Fibroblast of the aortic adventitia (primary cell): ENCODE measurements at places on chromosomes 4 and X.

- DNase-seq: peak; percentile 54
Observed at GRCh38 chrX:149570668-149571067, 16.6 kb downstream of the MAGEA9B start.

- no peak for DNase-seq
Observed at GRCh38 chrX:16199343-16199742, 32.1 kb downstream of the MAGEB17 start.

DNA sequence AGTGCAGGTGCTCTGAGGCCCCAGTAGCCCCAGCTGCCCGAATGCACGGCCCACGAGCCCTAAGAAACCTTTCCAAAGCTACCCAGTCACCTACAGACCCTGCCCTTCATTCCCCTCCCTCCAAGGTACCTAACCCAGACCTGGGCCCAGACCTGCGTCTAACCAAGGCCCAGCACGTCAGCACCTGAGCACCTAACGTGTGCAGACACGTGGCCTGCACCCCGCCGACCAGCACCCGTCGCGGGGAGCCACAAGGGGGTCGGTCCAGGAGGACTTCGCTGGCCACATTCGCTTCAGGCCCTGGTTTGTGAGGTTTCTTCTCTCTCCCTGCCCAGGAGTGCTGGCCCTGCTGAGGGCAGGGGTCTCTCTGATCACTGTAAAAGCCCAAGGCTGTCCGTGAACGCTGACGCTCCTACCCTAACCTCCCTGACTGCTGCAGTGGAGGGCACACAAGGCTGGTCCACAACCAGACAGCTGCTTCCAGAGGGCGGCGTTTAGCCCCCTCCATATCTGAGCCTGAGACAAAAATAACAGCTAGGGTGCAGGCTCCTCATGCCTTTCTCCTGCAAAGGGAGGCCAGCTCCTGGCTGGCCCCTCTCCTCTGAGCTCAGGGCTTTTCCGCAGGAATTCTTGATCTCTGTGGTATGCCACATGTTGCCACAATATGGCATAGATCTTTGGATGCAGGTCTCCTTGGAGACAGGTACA is 31.8 kb downstream of the WDR1 start:
- DNase-seq: no peak

GRCh38 chr4:183392377-183392776 is 52.1 kb upstream of the CDKN2AIP start:
- DNase-seq: no peak

DNA sequence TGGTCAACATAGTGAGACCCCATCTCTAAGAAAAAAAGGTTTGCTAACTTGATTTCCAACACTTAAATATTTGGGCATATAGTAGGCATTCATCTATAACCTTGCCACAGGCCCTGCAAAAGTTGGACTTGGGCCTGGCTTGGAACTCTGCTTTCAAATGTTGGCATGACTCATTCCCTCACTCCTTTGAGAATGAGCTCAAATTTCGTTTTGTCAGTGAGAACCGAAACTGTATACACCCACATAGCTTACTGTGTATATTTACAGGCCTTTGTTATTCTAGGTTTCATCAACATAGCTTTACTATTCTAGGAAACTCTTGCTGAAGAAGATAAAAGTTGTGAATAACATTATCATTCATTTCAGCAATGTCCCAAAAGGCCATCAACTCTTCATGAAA is 88.7 kb upstream of the ELOVL6 start:
- DNase-seq: peak; percentile 78

- no peak for DNase-seq
Observed at GRCh38 chr4:99264927-99265326, 25.9 kb downstream of the ADH1A start.

DNA sequence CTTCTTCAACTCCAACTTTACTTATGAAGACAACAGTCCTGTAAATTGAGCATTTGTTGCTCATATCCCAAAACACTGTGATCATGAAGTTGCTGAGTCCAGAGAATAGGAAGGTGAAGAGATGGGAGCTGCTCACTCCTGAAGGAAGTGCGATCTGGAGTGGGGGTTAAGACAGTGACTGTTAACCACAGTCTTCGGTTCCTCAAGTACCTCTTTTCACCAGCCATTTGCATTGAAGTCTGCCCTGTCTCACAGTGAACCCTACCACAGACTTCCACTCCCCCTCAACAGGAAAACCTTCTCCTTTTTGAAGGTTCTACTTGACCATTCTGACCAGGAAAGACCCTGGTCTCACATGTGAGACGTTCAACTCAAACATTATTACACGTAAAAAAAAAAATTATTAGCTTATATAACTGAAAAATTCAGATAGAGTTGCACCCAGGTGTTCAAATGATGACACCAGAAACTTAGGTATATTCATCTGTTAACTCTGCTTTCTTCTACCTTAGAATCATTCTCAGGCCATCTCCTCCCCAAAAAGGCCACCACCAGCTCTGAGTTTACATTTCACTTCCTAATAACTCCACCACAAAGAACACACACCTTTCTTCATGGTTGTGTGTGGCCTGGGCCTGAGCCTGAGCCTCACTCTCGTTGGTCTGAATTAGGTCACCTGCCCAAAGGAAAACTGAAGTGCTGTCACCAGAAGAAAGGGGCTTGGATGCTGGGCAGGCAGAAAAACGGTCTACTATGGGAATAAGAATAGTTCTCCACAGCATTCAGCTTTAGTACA is 199.2 kb downstream of the DCTD start:
- no peak for DNase-seq

GRCh38 chr4:155529716-155530115 is 136.9 kb upstream of the GUCY1A1 start:
- DNase-seq: no peak

DNA sequence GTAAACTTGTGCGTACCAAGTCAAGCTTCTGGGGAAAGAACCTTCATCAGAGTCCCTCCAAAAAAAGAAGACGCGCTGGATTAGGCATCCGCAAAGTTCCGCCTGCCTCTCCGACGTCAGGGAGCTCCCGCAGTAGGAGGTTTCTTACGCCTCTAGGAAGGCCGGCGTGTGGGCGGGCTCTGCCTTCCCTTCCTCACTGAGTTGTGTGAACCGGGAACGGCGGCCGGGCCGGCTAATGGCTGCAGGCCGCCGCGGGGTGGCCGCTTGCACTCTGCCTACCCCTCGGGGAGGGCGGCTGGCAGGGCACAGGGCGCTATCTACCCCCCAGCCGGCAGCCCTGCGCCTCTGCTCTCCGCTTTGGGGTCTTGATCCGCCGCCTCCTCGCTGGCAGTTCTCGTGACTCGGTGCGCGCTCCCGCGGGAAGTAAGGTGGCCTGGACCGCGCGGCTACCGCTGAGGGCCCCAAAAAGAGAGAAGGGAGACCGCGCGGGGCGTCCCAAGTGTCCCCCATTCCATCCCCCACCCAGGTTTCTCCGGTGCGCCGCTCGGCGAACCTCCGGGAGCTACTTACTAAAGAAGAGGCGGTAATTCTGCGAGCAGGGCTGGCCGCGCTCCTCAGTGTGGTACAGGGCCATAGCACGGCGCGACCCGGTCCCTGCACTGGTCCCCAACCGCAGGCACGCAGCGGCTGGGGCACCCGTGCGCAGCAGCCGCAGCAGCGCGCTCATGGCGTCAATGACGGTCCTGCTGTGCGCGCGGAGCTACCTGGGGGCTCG is at the start of gene PPA2:
Gene PPA2, minus strand, starts transcription at position 739 of the 775 bp plus-strand sequence. Its CDS starts 12 bp downstream, at position 727.
- peak; percentile 88 for DNase-seq

GRCh38 chr4:100591161-100591876 is 73.5 kb upstream of the EMCN start:
- DNase-seq: peak; percentile 27

DNA sequence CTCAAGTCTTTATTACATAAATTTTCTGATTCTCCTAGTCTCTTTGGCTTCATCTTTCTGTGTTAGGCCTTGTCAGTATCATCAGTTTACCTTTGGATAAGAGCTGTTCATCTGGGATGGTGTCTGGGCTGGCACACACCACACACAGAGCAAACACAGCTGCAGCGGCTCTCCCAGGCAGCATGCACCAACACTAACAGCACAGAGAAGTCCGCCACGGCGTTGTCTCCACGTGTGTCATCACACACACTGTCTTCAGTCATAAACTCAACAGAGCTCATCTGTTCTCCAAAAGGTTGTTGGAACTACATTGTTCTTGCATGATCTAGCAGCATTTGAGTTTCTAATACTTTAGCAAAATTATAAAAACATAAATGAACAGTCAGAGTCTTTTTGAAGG is 851.9 kb upstream of the FRG1 start:
- DNase-seq: no peak

GRCh38 chrX:3806630-3807029 is 93.2 kb upstream of the PRKX start:
- no peak for DNase-seq

- no peak for DNase-seq
Observed at GRCh38 chr4:159395693-159396092, 292.8 kb downstream of the RAPGEF2 start.

DNA sequence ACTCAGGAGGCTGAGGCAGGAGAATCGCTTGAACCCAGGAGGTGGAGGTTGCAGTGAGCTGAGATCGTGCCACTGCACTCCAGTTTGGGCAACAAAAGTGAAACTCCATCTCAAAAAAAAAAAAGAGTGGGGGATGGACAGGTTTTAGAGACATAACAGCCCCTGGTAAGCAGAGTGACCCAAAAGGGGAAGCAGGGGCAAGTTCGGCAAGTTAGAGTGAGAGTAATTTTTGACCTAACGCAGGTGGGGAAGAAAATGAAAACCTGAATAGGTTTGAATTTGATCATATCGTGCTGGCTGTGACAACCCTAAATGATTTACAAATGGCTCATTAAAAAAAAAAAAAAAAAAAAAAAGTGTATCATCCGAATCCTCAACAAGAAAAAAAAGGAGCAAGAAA is 25.7 kb upstream of the TMEM131L start:
- DNase-seq: no peak

DNA sequence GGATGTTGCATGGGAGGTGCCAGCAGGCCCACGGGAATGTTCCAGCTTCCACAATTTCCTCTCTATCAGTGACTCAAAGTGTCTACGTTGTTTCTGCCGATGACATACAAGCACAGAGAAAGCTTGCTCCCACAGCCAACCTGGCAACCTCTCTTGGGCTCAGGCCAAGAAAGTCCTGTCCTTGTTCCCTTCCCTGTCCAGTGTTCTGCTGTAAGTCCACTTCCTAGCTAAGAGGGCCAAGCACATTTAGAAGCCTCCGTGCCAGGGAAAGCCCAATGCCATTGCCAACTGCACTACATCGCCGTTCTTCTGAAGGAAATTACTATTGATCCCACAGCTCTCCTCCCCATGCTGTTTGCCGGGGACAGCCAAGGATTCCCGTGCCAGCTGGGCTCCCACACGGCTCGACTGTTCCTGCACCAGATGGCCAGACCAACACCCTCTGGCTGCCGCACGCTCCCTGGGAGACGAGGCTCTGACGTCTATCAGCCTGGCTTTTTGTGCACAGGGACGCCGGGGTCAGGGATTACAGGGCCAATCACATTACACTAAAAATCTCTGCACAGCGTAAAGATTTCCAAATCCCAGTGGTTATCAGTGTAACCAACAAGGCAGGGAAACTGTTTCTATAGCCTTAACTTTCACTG is 284.0 kb downstream of the BCOR start:
- DNase-seq: peak; percentile 86

- DNase-seq: no peak
Observed at GRCh38 chr4:41325901-41326300, 69.2 kb downstream of the UCHL1 start.

DNA sequence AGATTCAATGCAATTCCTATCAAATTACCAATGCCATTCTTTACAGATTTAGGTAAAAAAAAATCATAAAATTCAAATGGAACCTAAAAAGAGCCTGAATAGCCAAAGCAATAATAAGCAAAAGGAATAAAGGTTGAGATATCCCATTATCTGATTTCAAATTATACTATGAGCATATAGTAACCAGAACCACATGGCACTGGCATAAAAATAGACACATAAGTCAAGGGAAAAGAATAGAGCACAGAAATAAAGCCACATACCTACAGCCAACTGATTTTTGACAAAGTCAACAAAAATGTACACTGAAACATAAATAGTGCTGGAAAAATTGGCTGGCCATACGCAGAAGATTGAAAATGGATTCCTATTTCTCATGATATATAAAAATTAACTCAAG is 853.7 kb downstream of the FAT4 start:
- DNase-seq: no peak

DNA sequence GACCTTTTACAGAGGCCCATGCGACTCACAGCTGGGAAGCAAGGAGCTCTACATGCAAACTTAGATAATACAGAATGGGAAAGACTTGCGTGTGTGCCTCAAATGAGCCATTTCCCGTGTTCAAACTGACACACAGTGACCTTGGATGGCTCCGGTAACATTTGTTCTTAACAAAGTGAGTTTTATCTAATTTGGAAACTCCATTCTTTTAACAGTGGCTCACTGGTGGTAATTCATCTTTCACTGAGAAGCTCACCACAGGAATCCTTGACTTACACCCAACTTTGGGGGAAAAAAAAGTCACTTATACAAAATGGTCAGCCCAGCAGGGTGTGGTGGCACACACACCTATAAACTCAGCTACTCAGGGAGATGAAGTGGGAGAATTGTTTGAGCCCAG is 190.6 kb downstream of the LDB2 start:
- DNase-seq: peak; percentile 84

DNA sequence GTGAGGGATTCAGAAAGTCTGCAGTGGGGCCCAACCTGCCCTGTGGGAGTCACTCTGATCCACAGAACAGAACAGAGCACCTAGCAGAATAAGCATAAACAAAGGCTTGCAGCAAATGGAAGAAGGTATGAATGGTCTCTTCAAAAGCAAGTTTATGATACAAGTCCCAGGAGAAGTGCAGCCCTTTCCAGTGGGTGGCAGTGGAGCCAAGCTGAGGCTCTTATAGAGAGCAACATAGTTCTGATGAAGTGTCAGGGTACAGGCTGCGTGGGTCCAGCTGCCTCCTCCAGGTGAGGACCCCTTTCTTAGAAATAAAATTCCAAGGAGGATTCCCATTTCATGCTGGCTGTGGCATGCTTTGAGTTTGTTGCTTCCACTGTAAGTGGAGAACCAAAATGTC is 88.8 kb upstream of the PAK3 start:
- DNase-seq: no peak

- DNase-seq: no peak
Observed at GRCh38 chr4:156137679-156138473, 184.2 kb upstream of the CTSO start.

- no peak for DNase-seq
Observed at GRCh38 chrX:11010476-11010875, 100.7 kb upstream of the HCCS start.

DNA sequence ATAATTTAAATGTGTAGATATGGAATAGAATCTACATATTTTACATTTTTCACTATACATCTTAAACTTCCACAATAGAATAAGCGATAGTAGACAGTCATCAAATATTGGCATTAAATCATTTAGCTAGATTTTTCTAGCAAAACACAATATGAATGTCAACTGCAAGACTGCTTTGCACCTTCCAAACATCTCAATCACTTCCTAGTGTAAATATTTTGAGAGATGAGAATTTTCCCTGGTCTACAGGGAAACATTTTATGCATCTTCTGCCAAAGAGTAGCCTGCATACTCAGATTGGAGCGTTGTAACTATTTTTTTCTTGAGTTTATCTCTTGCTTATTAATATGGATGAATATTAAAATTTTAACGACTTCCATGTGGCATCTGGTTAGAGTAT is 897.4 kb downstream of the CENPC start:
- no peak for DNase-seq

GRCh38 chr4:139740531-139741041 is 75.0 kb downstream of the MGST2 start:
- DNase-seq: peak; percentile 96

GRCh38 chr4:110787109-110787508 is 164.2 kb upstream of the PITX2 start:
- DNase-seq: peak; percentile 9

- no peak for DNase-seq
Observed at GRCh38 chrX:145506214-145506613, 258.9 kb downstream of the SPANXN1 start.
